Activated naive CD8-positive, alpha-beta T cell treated with anti-CD3 and anti-CD28 coated beads for 36 hours (primary cell): ENCODE measurements at places on chromosomes 16 and 17. TPM values are rescaled to one million over a fixed set of nuclear protein-coding genes. Genes with fewer than 3 reads are reported as not detected.
A peak's percentile ranks its signal among the peaks of the same experiment; 100 is the strongest.

DNA sequence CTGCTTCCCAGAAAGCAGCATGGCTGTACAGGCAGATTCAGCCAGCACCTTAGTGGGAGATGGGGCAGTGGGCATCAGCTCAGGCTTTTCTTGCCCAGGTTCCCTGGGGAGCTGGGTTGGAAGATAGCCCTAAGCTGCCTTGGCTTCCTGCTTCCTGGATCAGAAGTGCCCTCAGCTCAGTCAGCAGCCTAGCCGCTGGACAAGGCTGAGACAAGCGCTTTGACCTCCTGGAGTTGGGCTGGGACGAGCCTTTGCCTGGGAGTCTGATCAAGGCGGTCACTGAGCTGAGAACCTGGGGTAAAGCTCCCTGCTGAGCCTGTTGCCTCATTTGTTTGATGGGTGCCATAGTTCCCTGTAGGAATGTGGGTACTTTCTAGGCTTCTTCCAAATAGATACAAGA, 190.0 kb downstream of the RAB11FIP4 start:
- H3K36me3 ChIP-seq = no peaks in the 10 kb centered on the region
- no peak overlapping the region for H3K4me3 ChIP-seq
- no peaks in the 10 kb centered on the region for H3K27me3 ChIP-seq
- H3K27ac ChIP-seq = no peak overlapping the region

DNA sequence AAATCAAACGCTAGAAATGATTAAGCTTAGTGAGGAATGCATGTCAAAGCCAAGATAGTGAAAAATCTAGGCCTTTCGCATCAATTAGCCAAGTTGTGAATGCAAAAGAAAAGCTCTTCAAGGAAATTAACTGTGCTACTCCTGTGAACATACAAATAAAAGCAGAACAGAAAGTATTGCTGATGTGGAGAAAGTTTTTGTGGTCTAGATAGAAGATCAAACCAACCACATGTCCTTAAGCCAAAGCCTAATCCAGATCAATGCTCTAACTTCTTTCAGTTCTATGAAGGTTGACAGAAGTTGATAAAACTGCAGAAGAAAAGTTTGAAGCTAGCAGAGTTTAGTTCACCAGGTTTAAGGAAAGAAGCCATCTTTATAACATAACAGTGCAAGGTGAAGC, 1044.6 kb downstream of the CDH11 start:
- no peak overlapping the region for H3K27ac ChIP-seq
- DNase-seq = no peak
- no peaks in the 10 kb centered on the region for H3K27me3 ChIP-seq
- no peaks in the 10 kb centered on the region for H3K4me1 ChIP-seq
- H3K4me3 ChIP-seq = no peak overlapping the region

- no peaks in the 10 kb centered on the region for H3K36me3 ChIP-seq
- DNase-seq = no peak
- no peak overlapping the region for H3K27ac ChIP-seq
- H3K4me3 ChIP-seq = no peak overlapping the region
Measured at GRCh38 chr16:72262711-72263110, 90.8 kb upstream of the PMFBP1 start.

GRCh38 chr16:86707171-86707570, 128.8 kb downstream of the FOXL1 start:
- H3K4me1 ChIP-seq = no peaks in the 10 kb centered on the region
- no peak overlapping the region for H3K27ac ChIP-seq
- DNase-seq = no peak
- H3K27me3 ChIP-seq = peaks cover 18% of the 10 kb centered on the region

- H3K27ac ChIP-seq = no peak overlapping the region
- H3K27me3 ChIP-seq = no peaks in the 10 kb centered on the region
- no peaks in the 10 kb centered on the region for H3K36me3 ChIP-seq
- no peak overlapping the region for H3K4me3 ChIP-seq
Measured at GRCh38 chr16:78211946-78212345, 112.5 kb downstream of the WWOX start.

GRCh38 chr17:28081467-28081866, 39.0 kb downstream of the NLK start:
- no peak overlapping the region for H3K27ac ChIP-seq
- H3K27me3 ChIP-seq = no peaks in the 10 kb centered on the region
- peaks cover 18% of the 10 kb centered on the region for H3K36me3 ChIP-seq
- H3K4me3 ChIP-seq = no peak overlapping the region
- DNase-seq = no peak
- H3K4me1 ChIP-seq = peaks cover 36% of the 10 kb centered on the region

GRCh38 chr17:8556074-8556473, 74.5 kb downstream of the MYH10 start:
- peaks cover 1% of the 10 kb centered on the region for H3K36me3 ChIP-seq
- H3K4me1 ChIP-seq = no peaks in the 10 kb centered on the region
- peaks cover 3% of the 10 kb centered on the region for H3K27me3 ChIP-seq
- no peak overlapping the region for H3K4me3 ChIP-seq
- DNase-seq = no peak

GRCh38 chr16:57270221-57271062, 14.0 kb downstream of the PLLP start:
- no peak overlapping the region for H3K4me3 ChIP-seq
- H3K36me3 ChIP-seq = no peaks in the 10 kb centered on the region
- H3K4me1 ChIP-seq = peaks cover 28% of the 10 kb centered on the region

GRCh38 chr17:82098939-82099763, 1.1 kb upstream of the FASN start:
- H3K27me3 ChIP-seq = no peaks in the 10 kb centered on the region
- H3K4me1 ChIP-seq = peaks cover 9% of the 10 kb centered on the region
- DNase-seq = no peak
- peak overlapping the region; percentile 94 for H3K27ac ChIP-seq
- peaks cover 11% of the 10 kb centered on the region for H3K36me3 ChIP-seq

DNA sequence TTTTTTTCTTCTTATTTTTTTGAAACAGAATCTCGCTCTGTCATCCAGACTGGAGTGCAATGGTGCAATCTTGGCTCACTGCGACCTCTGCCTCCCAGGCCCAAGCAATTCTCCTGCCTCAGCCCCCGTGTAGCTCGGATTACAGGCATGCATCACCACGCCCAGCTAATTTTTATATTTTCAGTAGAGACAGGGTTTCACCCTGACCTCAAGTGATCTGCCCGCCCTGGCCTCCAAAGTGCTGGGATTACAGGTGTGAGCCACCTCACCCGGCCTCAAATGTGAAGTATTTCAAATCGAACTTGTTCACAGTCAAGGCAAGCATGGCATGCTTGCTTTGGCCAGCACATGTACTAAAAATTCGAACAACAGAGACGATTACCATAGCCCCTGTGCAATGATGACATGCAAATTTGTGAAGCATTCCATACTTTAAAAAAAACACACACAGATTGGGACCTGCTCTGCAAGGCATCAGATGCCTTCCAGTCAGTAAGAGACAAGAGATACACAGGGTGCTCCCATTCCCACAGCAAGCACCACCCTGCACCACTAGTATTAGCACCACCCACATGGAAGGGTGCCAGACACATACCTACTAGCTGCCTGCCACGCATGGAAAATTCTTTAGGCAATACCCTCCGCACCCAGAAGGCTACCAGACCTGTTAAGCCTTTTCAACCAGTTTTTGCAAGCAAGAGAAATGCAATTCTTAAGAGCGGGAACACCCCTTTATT, 47.2 kb downstream of the ANKRD11 start:
- peaks cover 29% of the 10 kb centered on the region for H3K36me3 ChIP-seq
- DNase-seq = no peak
- no peaks in the 10 kb centered on the region for H3K27me3 ChIP-seq
- H3K27ac ChIP-seq = peak overlapping the region; percentile 78
- peaks cover 93% of the 10 kb centered on the region for H3K4me1 ChIP-seq

DNA sequence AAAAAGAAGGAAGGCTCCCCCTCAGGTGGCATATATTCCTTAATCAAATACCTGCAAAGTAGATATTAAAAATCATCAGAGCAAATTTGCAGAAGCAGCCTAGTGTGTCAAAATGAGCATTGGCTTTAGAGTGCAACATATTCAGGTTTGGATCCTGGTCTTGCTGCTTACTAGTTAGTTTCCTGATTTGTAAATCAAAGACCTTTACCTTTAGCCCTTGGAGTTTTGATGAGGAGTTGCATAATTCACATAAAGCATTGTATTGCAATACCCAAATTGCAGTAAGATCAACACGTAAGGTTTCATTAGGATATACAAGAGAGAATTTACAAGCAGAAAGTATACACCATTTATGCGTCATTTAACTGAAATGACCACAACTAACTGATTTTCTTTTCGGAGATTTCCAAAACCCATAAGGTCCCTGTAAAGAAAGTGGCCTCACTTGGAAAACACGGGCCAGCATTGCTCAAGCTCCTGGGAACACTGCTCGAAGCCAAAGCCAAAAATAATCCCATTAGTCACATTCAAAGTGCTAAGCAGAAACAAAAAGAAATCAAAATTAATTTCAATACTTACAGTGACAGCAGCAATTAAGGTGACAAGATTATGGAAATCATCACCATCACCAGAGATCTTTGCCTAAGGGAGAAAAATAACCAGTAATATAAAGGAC, 415.9 kb upstream of the ERCC4 start:
- H3K4me3 ChIP-seq = no peak overlapping the region
- no peaks in the 10 kb centered on the region for H3K27me3 ChIP-seq
- no peaks in the 10 kb centered on the region for H3K4me1 ChIP-seq
- H3K27ac ChIP-seq = no peak overlapping the region

- no peak for DNase-seq
- H3K27me3 ChIP-seq = no peaks in the 10 kb centered on the region
- H3K36me3 ChIP-seq = peaks cover 57% of the 10 kb centered on the region
- H3K4me3 ChIP-seq = peak overlapping the region; percentile 94
- H3K27ac ChIP-seq = peak overlapping the region; percentile 84
- H3K4me1 ChIP-seq = peaks cover 36% of the 10 kb centered on the region
Measured at GRCh38 chr16:30663820-30664219, 5.6 kb downstream of the FBRS start.

GRCh38 chr17:64261417-64262145, 1.5 kb downstream of the TEX2 start:
- peaks cover 36% of the 10 kb centered on the region for H3K4me1 ChIP-seq
- no peaks in the 10 kb centered on the region for H3K27me3 ChIP-seq
- peak overlapping the region; percentile 89 for H3K4me3 ChIP-seq

- H3K36me3 ChIP-seq = peaks cover 10% of the 10 kb centered on the region
- peaks cover 6% of the 10 kb centered on the region for H3K4me1 ChIP-seq
- DNase-seq = no peak
- H3K27me3 ChIP-seq = no peaks in the 10 kb centered on the region
- H3K4me3 ChIP-seq = no peak overlapping the region
Measured at GRCh38 chr17:82931699-82932517, 92.1 kb upstream of the ZNF750 start.

TP53TG3 gene
- total RNA-seq = not detected

PPY gene
- not detected for total RNA-seq

ABCC11 gene
- 0.14 TPM for total RNA-seq

BAIAP3 gene
- 0.46 TPM for total RNA-seq

ALOX12 gene
- not detected for total RNA-seq

KRTAP9-8 gene
- not detected for total RNA-seq

TMC7 gene
- total RNA-seq = not detected
